ENCODE measurements at places on chromosomes 6 and 20.
A peak's percentile ranks its signal among the peaks of the same experiment; 100 is the strongest.

DNA sequence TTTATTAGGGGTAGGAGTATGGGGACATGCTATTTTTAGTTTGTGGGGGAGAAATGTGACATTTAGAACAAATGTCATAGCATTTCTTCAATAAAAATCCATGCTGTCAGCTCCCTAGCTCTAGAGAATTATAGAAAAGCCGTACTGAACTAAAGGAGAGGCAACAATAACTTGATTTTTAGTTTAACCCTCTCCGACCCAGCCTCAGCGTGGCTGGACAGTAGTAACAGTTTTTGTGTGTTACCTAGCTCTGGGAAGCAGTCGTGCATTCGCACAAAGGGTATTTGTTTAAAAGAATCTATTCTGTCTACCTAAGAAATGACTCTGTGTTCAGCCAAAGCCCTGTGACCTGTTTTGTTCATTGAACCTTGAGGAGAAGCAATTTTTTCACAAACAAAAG is 442.4 kb upstream of the SOX4 start:
- no peak for DNase-seq

DNA sequence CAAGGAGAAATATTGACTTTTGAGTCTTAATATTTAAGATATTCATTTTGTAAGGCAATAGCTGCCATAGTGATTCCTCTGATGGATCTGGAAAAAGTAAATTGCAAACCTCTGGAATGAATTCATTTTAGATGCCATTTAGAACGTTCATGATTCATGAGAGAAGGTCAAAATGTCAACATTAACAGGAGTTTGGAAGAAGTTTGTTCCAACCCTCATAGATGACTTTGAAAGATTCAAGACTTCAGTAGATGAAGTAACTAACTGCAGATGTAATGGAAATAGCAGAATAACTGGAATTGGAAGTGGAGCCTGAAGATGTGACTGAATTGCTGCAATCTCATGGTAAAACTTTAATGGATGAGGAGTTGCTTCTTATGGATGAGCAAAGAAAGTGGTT is 100.9 kb upstream of the CCN2 start:
- no peak for DNase-seq

GRCh38 chr20:63099456-63100173 is 92.9 kb upstream of the BHLHE23 start:
- DNase-seq = no peak

DNA sequence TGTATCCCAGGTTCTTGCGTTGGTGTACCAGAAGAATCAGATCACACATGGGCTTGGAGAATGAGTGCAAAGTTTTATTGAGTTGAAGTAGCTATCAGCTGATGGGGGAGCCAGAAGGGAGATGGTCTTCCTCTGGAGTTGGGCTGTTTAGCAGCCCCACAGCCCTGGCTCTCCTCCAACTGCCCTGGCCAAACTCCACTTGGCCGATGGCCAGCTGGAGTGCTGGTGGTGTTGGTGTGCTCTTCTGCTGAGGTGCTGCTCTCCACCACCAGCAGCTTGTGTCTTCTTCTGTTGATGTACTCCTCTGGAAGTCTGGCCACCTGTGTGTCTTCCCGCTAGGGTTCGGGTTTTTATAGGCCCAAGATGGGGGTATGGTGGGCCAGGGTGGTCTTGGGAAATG is 172.8 kb downstream of the TINAG start:
- DNase-seq = no peak

GRCh38 chr6:118735320-118735719 is 83.9 kb upstream of the CEP85L start:
- DNase-seq = no peak

DNA sequence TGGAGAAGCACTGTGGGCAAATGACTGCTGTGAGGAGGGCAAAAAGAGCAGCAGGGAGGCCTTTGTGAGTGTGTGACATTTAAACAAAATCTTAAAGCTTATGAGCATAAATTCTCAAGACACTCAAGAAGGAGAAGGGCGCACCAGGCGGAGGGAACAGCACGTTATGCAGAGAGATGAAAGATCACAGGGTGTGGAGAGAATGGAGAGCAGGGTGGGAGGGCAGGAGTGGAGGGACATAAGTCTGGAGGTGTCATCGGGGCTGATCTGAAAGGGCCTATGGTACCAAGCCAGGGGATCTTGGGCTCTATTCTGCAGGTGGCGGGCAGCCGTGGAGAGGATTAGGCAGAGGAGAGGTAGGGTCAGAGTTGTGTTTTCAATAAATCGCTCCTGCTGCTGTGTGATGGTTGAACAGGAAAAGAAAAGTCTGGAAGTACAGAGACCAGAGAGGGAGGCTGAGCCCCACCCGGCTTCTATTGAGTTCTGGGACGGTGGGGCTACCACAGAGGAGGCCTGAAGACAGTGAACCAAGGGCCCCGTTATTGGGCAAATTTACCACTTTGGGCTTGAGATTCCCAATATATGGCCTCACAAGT is 24.3 kb upstream of the DLGAP4 start:
- no peak for DNase-seq

DNA sequence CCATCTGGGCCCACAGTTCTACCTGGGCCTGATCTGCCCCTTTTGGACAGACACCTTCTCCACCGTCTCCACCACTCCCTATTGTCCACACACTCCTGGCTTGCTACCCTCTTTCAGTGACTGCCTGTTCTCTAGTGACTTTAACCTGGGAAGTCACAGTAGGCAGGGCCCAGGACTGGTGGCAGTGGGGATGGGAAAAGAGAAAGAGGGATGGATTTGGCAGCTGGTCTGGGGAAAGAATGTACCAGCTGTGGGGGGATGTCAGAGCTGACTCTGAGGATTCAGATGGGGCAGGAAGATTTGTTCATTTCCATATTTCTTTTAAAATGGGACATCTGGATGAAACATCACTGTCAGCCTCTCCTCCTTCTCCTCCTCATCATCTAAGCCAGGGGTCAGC is 85.5 kb downstream of the SULF2 start:
- no peak for DNase-seq

DNA sequence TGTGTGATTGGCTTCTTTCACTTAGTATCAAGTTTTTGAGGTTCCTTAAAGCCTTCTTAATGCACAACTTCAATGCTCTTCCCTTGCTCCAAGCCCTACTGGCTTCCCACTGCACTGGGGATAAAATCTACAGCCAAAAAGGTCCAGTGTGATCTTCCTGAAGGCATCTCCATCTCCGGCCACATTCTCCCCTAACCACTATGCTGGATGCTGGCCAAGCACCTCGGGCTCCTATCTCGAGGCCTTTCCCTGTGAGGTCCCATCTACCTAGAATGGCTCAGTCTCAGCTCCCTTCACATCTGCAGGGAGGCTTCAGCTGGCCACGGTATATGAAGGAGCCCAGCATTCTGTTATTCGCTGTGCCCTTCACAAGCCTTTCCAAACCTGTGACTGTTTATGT is 48.1 kb downstream of the CNKSR3 start:
- DNase-seq = no peak

GRCh38 chr6:1636971-1637871 is 27.5 kb downstream of the FOXC1 start:
- no peak for DNase-seq

DNA sequence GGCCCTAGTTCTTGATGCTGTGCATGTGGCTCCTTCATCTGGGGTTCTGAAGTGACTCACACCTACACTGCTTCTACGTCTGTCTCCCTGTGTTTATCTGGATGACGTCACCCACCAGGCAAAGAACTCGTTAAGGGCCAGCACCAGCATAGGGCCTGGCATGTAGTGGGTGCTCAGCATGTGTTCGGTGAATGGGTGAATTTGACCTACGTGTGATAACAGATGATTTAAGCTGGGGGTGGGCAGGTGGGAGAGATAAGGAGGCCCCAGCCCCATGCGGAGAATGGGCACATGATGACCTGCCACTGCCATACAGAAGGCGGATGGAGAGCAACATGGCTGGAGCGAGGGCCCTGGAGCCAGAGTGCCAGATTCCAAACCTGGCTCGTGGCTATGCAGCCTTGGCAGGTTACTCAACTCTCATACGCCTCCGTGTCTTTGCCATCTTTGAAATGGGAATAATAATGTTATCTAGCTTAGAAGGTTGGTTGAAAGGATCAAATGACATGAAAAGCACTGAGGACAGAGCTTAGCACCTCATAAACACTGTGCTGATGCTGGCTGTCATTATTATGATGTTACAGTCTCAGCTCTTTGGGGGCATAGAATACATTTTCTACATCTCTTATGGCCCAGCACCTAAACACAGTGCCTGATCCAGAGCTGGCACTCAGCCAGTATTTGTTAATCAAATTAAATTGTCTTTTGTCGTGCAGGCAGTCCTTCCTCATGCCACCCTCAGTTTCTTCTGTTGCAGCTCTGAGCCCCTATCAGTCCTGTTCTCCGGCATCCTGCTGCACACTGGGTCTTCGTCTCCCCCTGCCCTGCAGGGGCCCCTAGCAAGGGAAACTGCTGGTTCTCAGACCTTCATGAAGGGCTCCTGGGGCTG is 39.6 kb downstream of the VEGFA start:
- DNase-seq = no peak

- no peak for DNase-seq
These were observed 61.1 kb downstream of the CAP2 start for GRCh38 chr6:17454316-17455005.

GRCh38 chr6:13953061-13953705 is 28.4 kb downstream of the RNF182 start:
- no peak for DNase-seq

- DNase-seq = no peak
These were observed 491.7 kb downstream of the DHX35 start for GRCh38 chr20:39453890-39454289.

DNA sequence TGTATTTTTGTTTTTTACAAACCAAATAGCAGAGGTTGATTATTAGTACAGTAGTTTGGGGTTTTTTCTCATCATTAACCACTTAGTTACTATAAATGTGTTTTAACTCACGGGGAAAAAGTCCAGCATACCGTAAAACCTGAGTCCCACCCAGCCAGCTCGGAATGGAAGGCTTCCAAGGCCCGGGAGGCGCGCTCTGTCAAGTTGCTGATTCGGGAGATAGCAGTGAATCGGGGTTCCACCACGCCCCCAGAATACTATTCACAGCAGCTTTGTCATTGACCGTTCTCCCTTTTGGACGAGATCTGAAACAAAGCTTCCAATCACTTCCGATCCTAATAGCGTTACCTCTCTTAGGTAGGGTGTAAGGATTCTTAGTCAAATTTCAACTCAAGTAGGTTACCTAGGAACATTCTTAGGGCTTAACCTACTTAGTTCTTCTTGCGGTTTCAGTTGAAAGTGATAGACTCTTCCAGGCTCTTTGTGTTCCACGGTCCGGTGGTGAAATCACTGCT is 232.8 kb upstream of the QKI start:
- no peak for DNase-seq

DNA sequence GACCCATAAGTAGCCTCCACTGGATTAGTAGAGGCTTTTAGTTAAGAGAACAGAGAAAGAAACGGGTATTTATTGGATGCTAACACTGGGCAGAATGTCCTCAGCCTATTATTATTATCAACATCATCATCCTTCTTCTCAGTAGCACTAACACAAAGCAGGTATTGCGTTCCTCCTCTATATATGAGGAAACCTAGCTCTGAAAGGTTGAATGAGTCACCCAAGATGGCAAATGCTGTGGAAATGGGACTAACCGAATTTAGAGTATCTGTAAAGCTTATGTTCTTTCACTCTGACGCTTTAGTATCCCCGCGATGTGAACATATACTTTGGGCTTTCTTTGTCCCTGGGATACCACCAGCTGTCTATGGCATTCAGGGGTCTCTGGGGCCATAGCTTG is 77.0 kb downstream of the ADTRP start:
- no peak for DNase-seq

- DNase-seq = peak; percentile 7
These were observed 859.7 kb downstream of the EPHA7 start for GRCh38 chr6:92559611-92560010.

GRCh38 chr6:163996491-163996890 is 582.0 kb downstream of the QKI start:
- no peak for DNase-seq

DNA sequence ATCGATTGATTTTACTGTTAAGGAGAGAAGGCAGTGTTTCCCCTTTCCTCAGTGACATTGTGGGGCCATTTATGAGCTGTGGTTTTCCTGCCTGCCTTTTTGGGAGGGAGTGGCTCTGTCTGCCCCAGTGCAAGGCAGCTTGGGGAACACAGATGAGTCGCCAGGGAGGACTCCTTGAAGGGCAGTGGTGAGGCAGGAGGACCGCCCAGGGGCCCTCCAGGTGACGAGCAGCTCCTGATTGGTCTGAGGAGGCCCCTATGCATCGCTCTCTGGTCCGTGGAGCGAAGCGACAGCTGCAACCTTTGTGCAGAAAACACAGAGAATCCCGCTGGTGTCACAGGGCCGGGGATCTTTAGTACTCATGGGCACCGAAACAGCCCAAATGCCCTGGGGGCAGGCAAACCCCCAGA is 100.3 kb downstream of the TMEM242 start:
- DNase-seq = no peak

DNA sequence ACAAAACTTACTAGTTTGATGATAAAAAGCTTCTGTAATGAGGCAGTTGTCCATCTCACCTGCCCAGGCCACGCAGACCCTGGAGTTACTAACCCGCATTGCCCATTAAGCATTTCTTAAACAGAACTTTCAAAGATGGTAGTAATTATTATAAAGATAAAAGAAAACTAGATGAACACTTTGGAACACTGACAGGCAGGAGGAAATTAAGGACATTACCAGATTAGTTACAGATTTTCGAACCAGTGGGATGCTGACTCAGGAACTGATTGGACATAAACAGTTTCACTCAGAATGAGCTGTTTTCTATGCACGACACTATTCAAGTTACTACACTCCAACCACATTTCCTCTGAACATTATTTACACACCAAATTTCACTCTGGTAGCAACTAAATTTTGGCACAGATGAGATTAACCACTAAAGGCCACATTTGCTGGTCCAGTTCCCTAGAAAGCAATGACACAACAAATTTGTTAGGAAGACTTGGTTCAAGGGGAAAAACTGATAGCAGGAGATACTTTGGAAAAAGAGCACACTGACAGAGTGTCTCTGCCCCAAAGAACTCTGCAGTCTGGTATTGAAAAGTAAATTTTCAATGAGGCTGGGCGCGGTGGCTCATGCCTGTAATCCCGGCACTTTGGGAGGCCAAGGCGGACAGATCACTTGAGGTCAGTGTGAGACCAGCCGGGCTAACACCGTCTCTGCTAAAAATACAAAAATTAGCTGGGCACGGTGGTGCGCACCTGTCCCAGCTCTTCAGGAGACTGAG is 3.0 kb downstream of the ROMO1 start:
- DNase-seq = no peak

DNA sequence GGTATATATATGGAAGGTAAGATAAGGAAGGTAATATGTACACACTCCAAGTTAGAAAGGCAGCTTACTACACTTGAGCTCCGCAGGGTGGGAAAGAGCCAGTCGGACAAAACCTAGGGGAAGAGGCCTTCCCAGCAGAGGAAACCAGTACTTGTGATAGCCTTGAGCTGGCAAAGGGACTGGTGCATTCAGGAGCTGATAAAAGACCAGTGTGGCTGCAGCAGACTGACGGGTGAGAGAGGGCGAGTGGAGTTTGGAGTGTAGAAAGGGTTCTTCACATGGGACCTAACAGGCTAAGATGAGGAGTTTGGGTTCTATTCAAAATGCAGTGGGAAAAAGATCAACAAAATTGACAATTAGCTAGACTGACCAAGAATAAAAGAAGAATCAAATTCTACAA is 49.3 kb upstream of the KIF13A start:
- DNase-seq = no peak
